LoVo (cell line): ENCODE measurements at places on chromosomes 2 and 18.

DNA sequence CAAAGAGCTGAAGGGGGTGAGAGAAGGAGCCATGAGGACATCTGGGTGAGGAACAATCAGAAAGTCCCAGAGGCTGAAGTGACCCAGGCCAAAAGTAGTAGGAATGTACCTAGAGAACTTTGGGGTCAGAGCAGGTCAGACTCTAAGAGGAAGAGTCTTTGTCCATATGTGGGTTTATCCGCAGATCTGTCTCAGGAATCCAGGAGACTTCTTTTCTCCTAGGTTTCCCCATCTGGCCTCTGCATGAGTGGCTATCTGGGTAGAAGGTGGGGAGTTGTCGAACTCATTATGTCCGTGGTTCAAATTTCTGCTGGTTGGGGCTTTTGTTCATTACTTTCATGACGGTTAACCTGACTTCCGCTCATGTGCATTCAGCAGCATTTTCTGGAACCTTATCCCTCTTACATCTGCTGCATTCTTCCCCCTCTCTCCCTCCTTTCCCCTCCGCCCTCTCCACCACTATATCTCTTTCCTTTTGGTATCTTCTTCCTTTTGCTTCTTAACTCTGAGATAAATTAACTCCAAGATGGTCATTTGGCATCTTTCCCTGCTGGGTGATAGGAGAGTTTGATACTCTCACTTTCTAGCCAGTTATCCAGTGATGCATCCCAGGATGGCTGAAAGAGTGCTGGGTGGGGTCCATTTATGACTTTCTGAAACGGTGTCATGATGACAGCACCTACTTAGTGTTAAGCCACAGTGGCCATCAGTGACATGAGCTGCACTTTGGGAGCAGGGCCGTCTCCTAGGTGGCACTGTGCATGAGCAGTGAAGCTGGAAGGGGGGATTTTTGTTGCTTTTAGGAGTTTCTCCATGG is 2.1 kb downstream of the LIPG start:
- DNase-seq: peak; percentile 14

- DNase-seq: no peak
These were observed 53.1 kb upstream of the DTNB start for GRCh38 chr2:25726522-25726921.

DNA sequence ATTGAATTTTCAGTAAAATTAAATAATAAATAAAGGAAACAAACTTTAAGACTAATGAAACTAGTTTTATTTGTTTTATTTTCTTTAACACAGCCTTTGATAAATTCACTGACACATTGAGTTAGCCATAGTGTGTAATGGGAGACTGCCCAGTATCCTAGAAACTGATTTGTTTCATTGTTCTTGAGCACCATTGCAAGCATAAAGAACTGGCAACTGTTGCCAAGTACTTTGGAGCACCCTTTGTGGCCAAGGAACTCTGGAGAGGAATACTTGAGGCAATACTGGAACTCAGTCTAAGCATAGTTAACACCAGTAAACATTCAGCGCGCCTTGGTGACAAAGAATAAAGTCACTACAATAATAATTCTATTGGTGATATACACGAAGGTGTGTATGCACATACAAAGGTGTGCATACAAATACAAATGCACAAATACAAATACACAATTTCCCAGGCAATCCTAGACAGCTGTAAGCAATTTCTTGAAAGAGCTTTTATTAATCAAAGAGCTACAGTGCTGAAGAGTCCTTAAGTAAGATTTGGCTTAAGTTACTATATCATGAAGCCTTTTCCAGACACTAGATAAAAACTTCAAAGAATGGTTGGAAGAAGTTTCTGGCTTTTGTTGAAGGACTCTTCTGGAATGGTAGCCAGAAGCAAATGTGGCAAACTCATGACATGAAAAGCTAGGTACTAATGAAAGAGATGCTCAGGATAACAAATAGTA is 1371.2 kb downstream of the LRP1B start:
- DNase-seq: no peak

DNA sequence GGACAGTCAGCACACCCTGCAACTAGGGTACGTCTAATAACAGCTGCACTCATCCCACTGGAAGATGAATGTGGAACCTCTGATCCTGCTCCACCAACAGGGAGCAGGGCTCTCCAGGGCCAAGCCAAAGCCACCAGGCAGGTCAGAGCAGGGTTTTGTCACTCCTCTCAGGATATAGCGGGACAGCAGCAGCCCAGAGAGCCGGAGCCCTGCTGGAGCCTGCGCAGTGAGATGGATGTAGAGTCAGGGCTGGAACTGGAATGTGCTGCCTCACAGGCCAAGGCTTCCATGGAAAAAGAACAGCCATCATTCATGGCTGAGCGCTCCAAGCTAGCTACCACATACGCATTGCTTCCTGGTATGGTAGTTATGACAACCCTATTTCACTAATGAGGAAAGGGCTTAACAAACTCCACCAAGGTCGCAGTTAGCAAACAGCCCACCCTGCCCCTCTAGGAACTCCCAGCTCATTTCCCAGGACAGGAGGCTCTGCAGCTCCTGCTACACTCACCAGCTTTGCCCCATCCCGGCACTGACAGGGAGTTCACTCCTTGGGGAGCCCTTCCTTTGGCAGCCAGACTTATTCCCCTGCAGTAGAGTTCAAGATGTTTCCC is 85.2 kb downstream of the HS1BP3 start:
- no peak for DNase-seq

DNA sequence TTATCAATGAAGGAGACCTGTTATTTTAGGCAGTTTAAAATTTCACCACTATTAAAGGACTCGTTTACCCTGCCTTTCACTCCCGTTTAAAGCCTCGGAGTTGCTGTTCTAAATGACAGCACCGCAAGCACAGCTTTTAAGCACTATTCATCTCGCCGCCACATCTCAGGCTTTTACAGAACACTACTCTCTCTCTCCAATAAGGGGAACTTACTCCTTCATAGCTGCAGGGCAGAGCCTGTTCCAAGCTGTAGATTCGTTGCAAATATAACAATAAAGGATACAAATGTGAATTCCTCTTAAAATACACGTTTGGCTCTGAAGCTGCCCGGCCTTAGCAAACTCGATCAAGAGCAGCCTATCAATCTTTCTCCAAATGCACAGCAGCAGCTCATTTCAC is 271.8 kb downstream of the ZNF521 start:
- DNase-seq: no peak

GRCh38 chr2:7417845-7418742 is 500.9 kb downstream of the RNF144A start:
- DNase-seq: no peak

DNA sequence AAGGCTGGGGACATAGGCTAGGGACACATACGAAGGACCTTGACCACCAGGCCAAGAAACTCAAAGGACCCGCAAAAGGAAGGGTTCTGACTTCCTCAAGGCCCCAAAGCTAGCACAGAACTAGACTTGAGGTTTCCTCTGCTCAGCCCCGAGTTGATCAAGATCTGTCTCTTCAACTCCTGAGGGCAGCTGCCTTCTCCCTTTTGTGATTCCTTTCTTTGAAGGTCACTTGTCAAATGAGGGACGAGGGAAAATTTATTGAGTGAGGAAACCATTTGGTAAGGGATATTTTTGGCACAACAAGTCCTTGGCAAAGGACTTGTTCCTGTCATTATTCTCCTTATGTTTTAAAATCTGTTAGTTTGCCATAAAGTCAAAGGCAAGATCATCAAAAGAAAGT is 12.3 kb upstream of the ROCK2 start:
- DNase-seq: no peak

DNA sequence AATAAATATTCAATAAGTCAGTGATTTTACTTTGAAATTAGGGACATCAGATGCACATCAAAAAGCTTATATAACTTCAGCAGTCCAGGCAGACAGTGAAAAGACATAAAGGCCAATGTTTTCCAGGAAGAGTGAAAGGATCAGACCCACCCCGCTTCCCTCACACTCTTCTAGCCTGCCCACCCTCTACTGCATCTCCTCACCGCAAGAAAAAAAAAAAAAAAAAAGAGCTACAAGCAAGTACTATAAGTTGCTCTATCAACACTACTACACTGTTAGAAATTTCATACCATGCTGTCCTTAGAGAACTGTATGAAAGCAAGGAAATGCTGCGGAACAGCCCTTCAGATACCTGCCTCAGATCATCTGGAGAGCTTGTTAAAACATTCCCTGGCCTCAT is 240.8 kb downstream of the ZEB2 start:
- DNase-seq: no peak

GRCh38 chr2:179650420-179650819 is 211.0 kb downstream of the ZNF385B start:
- no peak for DNase-seq

- DNase-seq: no peak
These were observed 515.2 kb upstream of the FANCL start for GRCh38 chr2:58756336-58756735.

- peak; percentile 27 for DNase-seq
These were observed 316.0 kb upstream of the MEX3C start for GRCh38 chr18:51513517-51513916.

GRCh38 chr2:160994141-160995002 is 165.9 kb upstream of the TANK start:
- DNase-seq: peak; percentile 77

GRCh38 chr2:173866874-173867618 is 98.1 kb downstream of the SP3 start:
- DNase-seq: no peak

- peak; percentile 23 for DNase-seq
These were observed 174.0 kb upstream of the PIEZO2 start for GRCh38 chr18:11323359-11323819.

- no peak for DNase-seq
These were observed 287.0 kb downstream of the NDUFA10 start for GRCh38 chr2:239738159-239738558.

DNA sequence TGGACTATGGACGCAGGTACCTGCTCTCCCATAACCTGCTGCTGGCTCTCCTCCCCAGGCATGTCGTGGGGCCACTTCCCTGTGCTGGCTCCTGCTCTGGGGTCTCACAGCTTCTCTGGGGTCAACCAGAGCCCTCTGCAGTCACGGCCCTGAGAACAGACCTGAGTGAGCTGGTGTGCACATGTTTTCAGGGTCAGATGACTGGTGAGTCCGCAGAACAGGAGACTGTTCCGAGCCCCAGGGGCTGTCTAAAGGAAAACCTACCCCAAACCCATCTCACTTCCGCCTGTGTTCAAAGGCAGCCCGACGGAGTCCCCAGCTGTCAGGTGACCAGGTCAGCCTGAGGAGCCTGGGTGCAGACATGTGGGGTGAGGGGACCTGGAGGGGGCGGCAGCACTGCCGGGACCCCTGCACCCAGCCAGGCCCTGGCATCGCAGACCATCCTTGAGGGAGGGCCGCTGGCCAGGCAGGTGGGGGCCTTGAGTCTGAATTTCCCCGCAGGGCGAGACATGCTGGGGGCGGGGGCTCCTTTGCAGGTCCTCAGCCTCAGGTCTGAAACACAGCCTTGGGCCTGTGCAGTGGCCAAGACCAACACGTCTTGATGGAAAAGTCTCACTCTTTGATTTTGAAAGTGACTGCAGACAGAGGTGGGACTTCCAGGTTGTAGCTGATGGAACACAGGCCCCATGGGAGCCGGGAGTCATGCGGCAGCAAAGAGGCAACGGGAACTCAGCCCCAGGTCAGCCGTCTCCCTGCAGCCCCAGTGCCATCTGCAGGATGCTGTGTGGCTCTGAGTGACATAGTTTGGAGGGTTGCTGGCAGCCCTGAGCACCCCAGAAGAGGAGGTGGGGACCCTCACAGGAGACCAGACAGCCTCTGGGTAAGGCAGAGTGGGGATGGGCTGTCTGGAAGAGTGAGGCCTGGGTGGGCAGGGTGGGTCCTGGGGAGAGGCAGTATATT is 65.3 kb downstream of the TWIST2 start:
- no peak for DNase-seq

GRCh38 chr2:23563151-23563550 is 178.2 kb downstream of the KLHL29 start:
- no peak for DNase-seq

DNA sequence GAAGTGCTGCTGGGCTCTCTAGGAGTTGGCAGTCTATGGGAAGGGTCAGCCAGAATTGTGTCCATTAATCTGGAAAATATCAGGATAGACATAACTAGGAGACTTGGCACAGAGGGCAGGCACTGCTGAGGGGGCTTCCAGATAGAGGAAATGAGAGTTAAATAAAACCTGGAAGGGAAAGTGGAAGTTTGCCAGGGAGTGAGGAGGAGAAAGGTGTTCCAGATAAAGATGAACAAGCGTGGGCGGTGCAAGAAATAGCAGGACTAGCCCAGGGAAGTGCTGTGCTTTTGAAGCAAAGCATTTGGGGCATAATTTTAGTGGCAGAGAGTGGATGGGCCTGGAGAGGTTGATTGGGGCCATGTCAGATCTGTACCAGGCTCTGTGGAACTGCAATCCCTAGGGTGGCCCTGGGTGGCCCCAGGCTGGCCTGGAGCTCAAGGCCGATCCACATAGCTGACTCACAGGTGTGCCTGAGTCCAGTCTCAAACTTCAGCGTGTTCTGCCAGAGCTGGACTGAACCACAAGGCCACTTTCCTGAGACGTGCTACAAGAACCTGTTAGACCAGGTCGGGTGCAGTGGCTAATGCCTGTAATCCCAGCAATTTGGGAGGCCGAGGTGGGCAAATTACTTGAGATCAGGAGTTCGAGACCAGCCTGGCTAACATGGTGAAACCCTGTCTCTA is 26.9 kb downstream of the GALM start:
- DNase-seq: no peak

DNA sequence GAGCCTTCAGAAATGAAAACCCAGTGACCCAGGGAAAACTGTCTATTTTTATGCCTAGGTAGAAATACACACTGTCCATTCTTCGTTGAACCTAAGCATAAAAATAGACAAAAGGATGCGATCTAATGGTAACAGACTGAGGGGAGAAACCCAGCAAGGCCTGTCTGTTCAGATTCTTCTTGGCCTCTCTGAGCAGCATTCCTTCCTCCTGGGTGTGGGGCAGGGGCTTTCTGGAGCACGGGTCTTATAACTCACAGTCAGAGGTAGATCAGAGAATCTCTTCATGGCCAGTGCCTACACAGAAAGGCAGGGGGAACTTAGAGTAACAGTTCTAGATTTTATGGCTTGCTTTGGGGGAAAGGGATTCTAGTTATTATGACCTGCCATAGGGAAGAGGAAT is 56.0 kb downstream of the PKDCC start:
- no peak for DNase-seq

GRCh38 chr18:68803356-68803755 is 5.5 kb downstream of the CCDC102B start:
- DNase-seq: no peak

DNA sequence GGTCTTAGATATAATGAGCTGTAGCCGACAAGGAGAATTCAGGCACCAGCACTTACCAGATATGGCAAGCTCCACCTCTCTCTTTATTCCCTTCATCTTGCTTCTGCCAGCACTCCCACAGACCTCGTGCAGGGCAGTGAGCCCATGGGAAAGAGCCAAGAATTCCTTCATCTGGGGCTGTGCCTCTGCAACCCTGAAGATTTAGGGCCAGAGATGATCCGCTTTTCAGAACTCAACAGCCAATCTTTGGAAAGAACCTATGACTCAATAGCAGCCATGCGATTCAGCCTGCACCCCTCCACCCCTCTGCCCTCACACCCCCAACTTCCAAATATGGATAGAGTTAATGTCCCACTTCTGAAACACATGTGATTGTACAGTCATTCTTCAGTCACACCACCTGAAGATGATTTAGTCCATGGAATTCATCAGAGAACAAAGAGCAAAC is 533.7 kb upstream of the TNP1 start:
- DNase-seq: no peak
